Fibroblast of lung (primary cell): ENCODE measurements at places on chromosomes 6 and 20.

- no peaks in the 10 kb centered on the region for H3K4me1 ChIP-seq
- H3K27me3 ChIP-seq = no peaks in the 10 kb centered on the region
- H3K4me3 ChIP-seq = no peak overlapping the region
- H3K36me3 ChIP-seq = no peaks in the 10 kb centered on the region
- no peak overlapping the region for H3K27ac ChIP-seq
These were observed 52.0 kb downstream of the PRDM1 start for GRCh38 chr6:106138151-106138550.

DNA sequence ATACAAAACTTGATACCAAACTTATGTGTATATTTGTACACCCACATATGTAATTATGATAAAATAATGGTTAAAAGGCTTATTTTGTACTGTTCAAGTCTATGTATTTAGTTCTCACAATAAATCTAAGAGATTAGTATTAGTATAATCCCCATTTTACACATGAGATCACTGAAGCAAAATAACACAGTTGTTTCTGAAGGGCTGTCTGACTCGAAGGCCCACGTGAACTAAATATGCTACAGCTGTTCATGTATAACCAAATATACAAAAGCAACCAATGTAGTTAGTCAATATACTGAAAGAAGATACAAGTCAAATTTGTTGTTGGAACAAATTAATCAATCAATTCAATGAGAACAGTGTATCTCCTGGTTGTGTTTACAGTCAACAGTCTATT lies 959.2 kb downstream of the EPHA7 start:
- H3K27ac ChIP-seq = no peak overlapping the region
- H3K4me3 ChIP-seq = no peak overlapping the region
- no peaks in the 10 kb centered on the region for H3K27me3 ChIP-seq
- peak; percentile 1 for DNase-seq
- no peaks in the 10 kb centered on the region for H3K4me1 ChIP-seq

GRCh38 chr20:56810141-56810540 lies 181.0 kb downstream of the TFAP2C start:
- peaks cover 6% of the 10 kb centered on the region for H3K27me3 ChIP-seq
- DNase-seq = no peak
- no peaks in the 10 kb centered on the region for H3K36me3 ChIP-seq

DNA sequence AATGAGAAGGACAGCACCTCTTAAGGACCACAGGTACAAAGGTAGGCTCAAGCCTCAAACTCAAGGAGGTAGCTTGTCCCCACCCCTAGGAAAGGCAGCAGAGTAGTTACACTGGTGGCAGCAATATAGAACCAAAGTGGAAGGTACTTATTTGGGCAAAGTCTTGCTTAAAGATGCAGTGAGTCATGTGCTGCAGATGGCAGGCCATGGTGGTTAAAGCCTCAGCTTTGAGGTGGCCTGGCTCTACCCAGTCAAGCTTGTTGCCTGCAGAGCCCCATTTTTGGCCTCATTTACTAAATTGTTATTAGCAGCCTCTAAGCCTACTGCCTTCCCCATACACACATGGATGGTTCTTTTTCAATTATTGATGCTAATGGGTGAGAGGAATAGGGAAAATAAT lies 146.0 kb downstream of the ELOVL4 start:
- no peak overlapping the region for H3K4me3 ChIP-seq
- H3K4me1 ChIP-seq = no peaks in the 10 kb centered on the region
- H3K27ac ChIP-seq = no peak overlapping the region
- H3K27me3 ChIP-seq = no peaks in the 10 kb centered on the region

- no peaks in the 10 kb centered on the region for H3K27me3 ChIP-seq
- H3K4me1 ChIP-seq = peaks cover 6% of the 10 kb centered on the region
- no peak overlapping the region for H3K4me3 ChIP-seq
- H3K27ac ChIP-seq = no peak overlapping the region
- no peaks in the 10 kb centered on the region for H3K36me3 ChIP-seq
These were observed 257.1 kb upstream of the TAB2 start for GRCh38 chr6:149060300-149060984.

- no peak overlapping the region for H3K4me3 ChIP-seq
- peak; percentile 94 for DNase-seq
These were observed 122.1 kb downstream of the TIAM2 start for GRCh38 chr6:155117256-155117655.

GRCh38 chr6:113668641-113669408 lies 188.3 kb upstream of the MARCKS start:
- H3K4me3 ChIP-seq = no peak overlapping the region
- DNase-seq = no peak
- no peaks in the 10 kb centered on the region for H3K27me3 ChIP-seq
- H3K27ac ChIP-seq = no peak overlapping the region
- H3K4me1 ChIP-seq = peaks cover 10% of the 10 kb centered on the region

DNA sequence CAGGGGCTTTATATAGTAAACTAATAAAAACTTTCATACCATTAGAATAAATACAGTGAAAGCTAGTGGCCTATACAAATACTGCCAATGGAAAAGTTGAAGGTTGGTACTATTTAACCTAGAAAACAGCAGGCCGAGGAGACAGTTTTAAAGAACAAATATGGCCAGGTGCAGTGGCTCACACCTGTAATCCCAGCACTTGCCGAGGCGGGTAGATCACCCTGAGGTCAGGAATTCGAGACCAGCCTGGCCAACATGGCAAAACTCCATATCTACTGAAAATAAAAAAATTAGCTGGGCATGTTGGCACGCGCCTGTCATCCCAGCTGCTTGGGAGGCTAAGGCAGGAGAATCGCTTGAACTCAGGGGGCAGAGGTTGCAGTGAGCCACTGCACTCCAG lies 24.8 kb downstream of the GLYATL3 start:
- H3K36me3 ChIP-seq = no peaks in the 10 kb centered on the region
- no peaks in the 10 kb centered on the region for H3K27me3 ChIP-seq
- DNase-seq = no peak
- no peak overlapping the region for H3K27ac ChIP-seq

DNA sequence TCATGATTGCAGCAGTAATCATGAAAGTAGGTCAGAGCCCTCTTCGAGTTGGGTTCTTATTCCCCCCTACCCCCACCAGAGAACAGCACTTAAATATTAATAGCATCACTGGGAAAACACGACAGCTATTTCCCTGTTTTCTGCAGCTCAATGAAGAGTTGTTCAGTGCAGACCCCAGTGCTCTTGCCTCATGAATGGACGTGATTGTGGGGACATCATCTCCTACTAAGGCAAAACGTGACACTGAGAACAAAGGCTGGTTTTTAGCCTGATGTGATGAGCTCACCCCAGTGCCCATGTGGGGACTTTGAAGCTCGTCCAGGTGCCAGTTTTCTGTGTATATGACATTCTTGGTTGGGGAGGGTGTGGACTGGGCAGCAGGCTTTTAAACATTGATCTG lies 105.9 kb downstream of the SLC35F1 start:
- no peaks in the 10 kb centered on the region for H3K36me3 ChIP-seq
- no peaks in the 10 kb centered on the region for H3K27me3 ChIP-seq
- no peak overlapping the region for H3K4me3 ChIP-seq
- no peak overlapping the region for H3K27ac ChIP-seq
- H3K4me1 ChIP-seq = no peaks in the 10 kb centered on the region

GRCh38 chr20:4797275-4797674 lies 75.6 kb downstream of the PRND start:
- H3K27me3 ChIP-seq = no peaks in the 10 kb centered on the region
- no peak overlapping the region for H3K27ac ChIP-seq
- H3K4me1 ChIP-seq = peaks cover 6% of the 10 kb centered on the region
- H3K36me3 ChIP-seq = no peaks in the 10 kb centered on the region
- DNase-seq = no peak

- no peak for DNase-seq
- no peaks in the 10 kb centered on the region for H3K4me1 ChIP-seq
- no peak overlapping the region for H3K27ac ChIP-seq
- no peaks in the 10 kb centered on the region for H3K27me3 ChIP-seq
- H3K36me3 ChIP-seq = no peaks in the 10 kb centered on the region
- no peak overlapping the region for H3K4me3 ChIP-seq
These were observed 87.8 kb downstream of the BMP6 start for GRCh38 chr6:7813704-7814103.

GRCh38 chr6:126167726-126168125 lies 172.2 kb upstream of the CENPW start:
- H3K36me3 ChIP-seq = no peaks in the 10 kb centered on the region
- H3K27ac ChIP-seq = no peak overlapping the region
- DNase-seq = no peak
- H3K27me3 ChIP-seq = no peaks in the 10 kb centered on the region
- no peaks in the 10 kb centered on the region for H3K4me1 ChIP-seq
- no peak overlapping the region for H3K4me3 ChIP-seq

DNA sequence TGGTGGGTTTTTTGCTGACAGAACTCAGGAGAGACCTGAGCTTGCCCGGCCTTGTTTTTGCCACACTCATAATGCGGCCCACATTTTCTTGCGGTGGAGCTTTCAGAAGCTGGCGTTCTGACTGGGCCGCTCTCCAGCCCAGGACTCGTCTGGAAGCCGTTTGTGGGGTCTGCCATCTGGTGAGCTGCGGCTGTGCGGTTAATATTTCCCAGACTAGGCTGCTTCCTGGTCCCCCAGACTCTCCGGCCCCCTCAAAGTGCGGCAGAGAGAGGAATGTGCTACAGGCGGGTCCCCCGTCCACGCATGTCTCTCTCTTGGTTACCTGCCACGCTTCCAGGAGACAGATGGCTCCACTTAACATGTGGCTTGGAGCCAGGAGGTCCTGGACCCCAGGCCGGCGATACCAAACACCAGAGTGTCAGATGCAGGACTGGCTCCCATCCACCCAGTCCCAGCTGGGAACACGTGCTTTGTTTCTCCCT lies 128.9 kb upstream of the PMEPA1 start:
- H3K27me3 ChIP-seq = no peaks in the 10 kb centered on the region
- no peak overlapping the region for H3K27ac ChIP-seq
- H3K4me1 ChIP-seq = no peaks in the 10 kb centered on the region
- no peaks in the 10 kb centered on the region for H3K36me3 ChIP-seq
- no peak overlapping the region for H3K4me3 ChIP-seq

DNA sequence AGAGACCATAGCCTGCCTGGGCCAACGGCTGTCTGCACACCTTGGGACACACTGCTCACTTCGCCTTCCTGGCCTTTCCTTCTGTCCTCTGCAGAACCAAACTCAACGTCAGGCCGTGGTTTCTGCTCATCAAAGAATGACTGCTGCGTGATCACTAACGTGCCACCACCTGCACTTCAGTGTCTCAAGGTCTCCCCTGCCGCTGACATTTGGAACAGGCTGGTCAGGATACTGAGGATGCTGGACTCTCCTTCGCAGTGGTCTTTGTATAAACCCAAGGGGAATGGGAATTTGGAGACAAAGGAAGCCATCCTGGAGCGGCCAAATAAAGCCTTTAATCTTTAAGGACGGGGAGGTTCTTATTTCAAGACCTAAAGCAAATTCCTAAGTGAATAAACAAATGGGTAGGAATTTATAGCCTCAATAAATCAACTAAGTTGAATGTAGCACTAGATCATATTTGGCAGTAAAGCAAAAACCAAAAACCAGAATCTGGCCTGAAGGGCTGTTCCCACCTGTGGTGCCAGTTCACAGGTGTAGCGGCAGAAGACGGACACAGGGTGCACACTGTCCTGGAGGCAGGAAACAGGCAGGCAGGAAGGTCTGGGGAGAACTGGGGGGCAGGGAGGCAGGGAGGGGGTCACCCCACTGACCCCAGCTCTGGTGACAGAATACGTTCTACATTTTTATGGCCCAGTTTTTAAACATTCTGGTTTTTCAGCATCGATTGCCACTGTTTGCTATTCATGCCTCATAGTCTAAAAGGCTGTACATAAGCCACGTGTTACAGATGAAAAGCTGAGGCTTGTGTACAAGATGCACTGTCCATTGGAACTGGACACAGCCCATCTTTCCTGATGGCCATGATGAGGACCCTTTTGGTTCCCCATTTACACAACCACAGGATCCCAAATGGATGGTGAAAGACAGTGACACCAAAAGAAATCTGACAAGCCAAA lies 36.6 kb downstream of the ABHD12 start:
- H3K27ac ChIP-seq = no peak overlapping the region
- H3K27me3 ChIP-seq = no peaks in the 10 kb centered on the region
- no peaks in the 10 kb centered on the region for H3K36me3 ChIP-seq
- no peak for DNase-seq
- H3K4me3 ChIP-seq = no peak overlapping the region
- H3K4me1 ChIP-seq = peaks cover 2% of the 10 kb centered on the region

- DNase-seq = no peak
- no peaks in the 10 kb centered on the region for H3K4me1 ChIP-seq
- no peak overlapping the region for H3K27ac ChIP-seq
- H3K36me3 ChIP-seq = no peaks in the 10 kb centered on the region
- no peak overlapping the region for H3K4me3 ChIP-seq
These were observed 113.5 kb downstream of the FAXC start for GRCh38 chr6:99236010-99236409.

DNA sequence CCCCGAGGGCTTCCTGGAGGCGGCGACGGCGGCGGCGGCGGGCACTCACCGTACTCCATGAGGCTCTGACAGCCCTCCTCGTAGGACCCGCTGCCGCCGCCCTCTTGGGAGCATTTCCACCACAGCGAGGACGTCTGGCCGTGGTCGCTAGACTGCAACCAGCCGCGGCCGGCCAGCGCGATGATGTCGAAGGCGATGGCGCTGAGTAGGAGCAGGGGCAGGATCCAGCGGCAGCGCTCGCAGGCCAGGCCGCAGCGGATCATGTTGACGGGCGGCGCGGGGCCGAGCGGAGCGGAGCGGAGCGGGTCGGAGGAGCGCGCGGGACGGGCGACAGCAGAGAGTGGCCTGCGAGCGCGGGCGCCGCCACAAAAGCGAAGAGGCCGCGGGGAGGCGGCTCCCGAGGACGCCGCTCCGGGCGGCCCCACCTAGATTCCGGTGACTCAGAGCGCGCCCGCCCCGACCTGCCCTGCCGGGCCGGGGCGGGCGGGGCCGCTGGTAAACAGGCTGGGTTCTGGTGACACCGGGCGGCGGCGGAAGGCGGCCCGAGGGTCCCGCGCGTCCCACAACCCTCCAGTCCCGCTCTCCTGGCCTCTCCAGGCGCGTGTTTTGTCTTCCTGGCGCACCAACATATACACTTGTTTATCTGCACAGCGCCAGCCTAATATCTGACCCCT lies at the start of gene PERP:
Gene PERP, minus strand, starts transcription at position 342 of the 674 bp plus-strand sequence. Its CDS starts 79 bp downstream, at position 263.
- H3K36me3 ChIP-seq = no peaks in the 10 kb centered on the region
- peak within 1 kb of the TSS; percentile 63 for H3K4me3 ChIP-seq
- peaks cover 2% of the 10 kb centered on the region for H3K4me1 ChIP-seq
- no peaks in the 10 kb centered on the region for H3K27me3 ChIP-seq
- DNase-seq = peak; percentile 32
- H3K27ac ChIP-seq = peak within 1 kb of the TSS; percentile 71

- no peaks in the 10 kb centered on the region for H3K36me3 ChIP-seq
- H3K4me1 ChIP-seq = no peaks in the 10 kb centered on the region
- H3K4me3 ChIP-seq = no peak overlapping the region
- no peak overlapping the region for H3K27ac ChIP-seq
- DNase-seq = peak; percentile 97
- H3K27me3 ChIP-seq = no peaks in the 10 kb centered on the region
These were observed 224.5 kb downstream of the RFPL4B start for GRCh38 chr6:112571488-112572270.
